ENCODE measurements at places on chromosomes 16 and 17.

- no peak for DNase-seq
Observed at GRCh38 chr17:36993227-36993626, 44.5 kb downstream of the AATF start.

DNA sequence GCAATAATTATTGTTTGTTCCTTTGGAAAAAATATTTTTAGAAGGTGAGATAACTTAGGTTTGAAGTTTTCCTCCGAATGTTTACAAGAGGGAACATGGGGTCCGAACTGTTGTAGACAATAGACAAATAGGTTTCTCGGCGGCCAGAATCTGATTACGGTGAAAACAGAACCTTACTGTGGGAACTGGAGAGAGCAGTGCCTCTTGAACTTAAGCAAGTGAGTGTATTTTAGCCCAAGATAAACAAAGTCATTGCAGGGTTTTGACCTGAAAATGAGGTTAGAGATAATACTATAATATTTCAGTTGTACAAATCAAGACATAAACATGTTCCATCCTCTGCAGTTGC, 134.7 kb downstream of the ABCA8 start:
- no peak for DNase-seq

DNA sequence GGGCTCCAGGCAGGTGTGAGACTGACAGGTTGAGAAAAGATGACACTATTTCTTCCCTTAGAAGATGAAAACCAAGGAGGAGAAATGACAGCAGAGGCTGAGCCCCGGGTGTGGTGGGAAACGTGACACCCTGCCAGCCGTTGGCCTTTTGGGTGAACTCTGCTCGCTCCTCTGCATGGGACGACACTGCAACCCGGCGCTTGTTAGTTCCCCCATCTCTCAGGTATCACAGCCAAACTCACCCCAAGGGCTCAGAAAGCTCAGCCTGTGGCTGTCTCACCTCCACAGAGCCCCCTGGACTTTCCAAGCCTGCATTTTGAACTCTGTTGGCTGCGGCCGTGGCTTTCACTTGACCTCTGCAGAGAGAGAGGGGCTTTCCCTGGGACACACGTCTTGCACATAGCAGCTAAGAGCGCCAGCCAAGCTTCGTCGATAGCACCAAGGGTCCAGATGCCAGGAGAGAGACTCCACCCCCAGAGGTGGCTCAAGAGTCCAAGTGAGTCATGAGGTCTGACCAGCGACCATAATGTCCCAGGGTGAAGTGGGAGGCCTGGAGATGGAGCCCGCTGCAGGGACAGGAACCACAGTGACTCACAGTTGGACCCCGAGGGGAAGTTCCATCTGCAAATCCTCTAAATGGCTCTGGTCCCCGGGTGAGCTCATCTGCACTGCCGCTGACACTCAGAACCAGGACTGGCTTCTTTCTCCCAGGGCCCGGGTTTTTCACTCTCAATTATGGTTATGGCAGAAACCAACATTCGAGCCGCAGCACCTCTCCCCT, 301.9 kb downstream of the SOX9 start:
- DNase-seq = peak; percentile 84

- no peak for DNase-seq
Observed at GRCh38 chr17:22310717-22311686, 618.7 kb downstream of the KCNJ18 start.

DNA sequence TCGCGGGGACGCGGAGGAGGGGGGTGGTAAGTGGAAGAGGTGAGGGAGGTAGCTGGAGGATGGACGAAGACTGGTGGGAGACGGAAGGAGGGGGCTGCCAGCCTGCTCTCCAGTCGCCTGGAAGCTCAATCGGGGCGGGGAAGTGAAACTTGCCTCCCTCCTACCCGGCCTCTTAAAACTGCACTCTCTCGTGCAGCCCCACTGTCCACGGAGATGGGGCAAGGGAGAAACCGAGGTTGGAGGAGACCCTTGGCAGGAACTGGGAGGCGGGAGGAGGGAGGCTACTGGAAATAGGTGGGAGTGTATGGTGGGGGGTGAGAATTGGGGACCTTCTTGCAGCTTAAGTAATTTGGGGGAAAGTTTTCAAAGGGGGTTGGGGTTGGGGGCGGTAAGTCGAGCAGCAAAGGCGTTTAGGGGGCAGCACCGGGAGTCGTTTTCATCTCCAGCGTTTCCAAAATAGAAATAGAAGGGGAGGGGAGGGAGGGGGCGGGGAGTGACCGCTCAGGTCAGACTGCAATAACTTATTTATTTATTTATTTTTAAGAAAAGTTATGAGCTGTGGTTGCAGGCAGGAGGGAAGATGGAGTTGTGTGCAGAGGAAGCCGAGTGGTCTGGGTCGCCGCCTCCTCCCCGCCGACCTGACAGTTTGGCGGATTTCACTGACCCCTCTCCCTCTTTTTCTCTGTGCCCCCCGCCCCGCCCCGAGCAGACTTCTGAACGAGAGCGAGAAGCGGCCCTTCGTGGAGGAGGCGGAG, 1.4 kb downstream of the SOX9 start:
- DNase-seq = no peak

GRCh38 chr17:71427801-71428200, 693.0 kb upstream of the SOX9 start:
- no peak for DNase-seq

GRCh38 chr16:88888461-88889387, 22.3 kb upstream of the PABPN1L start:
- no peak for DNase-seq

GRCh38 chr17:67353929-67354574, 12.3 kb downstream of the PSMD12 start:
- DNase-seq = no peak

DNA sequence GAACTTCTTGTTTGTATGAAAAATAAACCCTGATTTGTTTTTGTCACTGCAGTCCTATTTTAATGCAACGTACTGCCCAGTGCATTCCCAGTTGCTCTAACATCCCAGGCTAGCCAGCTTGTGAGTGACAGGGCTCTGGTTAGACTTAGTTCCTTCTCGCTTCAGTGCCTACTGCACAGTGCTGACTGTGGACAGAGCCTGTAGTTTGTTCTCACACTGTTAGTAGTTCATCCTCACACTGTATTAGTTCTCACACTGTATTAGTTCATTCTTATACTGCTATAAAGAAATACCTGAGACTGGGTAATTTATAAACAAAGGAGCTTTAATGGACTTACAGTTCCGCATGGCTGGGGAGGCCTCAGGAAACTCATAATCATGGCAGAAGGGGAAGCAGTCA, 116.6 kb upstream of the SALL1 start:
- DNase-seq = no peak

GRCh38 chr16:50340578-50340977, 28.2 kb downstream of the BRD7 start:
- peak; percentile 76 for DNase-seq

GRCh38 chr16:88347656-88348376, 34.9 kb upstream of the ZNF469 start:
- no peak for DNase-seq

DNA sequence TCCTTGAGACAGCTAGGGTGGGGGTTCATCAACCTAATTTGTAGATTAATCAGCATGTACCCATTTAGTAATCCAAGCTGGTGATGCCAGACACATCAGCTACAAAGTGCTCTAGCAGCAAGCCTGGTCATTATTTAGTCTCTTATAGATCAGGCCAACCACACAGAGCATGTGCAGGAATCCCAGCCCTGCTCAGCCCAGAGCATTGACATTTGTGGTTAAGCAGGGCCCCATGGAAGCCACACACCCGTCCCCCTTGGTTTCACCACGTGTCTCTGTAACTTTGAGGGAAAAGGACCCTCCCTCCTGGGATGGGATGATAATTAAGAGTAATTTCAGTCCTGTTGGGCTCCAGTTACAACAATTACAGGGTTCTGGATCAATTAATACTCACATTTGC, 268.8 kb upstream of the RPL38 start:
- no peak for DNase-seq

DNA sequence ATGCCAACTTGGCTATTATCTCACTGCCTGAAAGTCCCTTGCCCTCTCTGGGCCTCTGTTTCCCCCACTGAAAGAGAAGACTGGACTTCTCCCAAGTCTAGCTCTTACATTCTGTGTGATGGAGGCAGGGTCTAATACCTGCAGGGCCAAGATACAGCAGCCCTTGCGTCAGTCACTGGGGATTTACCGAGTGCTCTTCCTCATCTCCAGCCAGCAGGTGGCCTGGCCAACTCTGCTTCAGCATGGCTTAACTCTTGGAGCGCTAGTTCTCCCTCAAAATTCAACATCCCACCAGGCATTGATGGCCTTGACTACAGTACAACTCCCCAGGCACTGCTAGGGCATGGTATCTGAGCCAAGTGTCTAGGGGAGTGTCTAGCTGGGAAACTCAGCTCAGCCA, 19.9 kb upstream of the MTMR4 start:
- no peak for DNase-seq

DNA sequence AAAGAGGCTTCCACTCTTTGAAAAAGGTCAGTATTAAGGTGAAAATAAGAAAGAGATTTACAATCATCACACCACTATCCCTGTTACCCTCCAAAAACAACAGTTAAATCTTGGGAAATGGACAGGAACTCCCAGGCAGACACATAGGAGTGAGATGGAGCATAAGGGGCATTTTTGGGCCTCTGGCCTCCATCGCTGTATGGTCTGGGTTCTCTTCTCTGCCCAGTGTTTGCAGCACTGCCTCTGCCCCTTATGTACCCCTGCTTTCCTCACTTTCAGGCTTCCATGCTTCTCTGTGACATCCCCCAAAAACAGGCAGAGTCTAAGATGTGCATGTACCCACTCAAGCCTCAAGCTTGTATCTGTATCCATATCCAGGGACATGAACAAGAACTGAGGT, 630 bp upstream of the HOXB2 start:
- DNase-seq = no peak

DNA sequence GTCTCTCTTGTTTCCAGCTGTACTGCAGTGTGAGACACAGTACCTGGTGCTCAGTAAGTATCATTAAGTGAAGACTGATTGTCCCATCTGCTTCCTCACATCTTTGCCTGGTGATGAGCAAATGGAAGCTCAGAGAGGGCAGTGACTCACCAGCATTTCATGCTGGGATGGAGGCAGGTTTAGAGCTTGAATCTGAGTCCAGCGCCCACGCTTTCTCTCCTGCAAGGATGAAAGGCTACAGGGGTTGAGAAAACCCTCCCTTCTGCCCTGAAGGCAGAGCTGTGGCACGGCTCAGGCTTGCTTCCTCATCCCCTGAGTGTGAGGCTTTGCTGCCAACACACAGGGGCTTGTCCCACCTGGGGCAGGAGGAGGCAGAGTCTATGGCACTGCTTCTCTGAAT, 1.5 kb upstream of the RNF112 start:
- DNase-seq = peak; percentile 58

DNA sequence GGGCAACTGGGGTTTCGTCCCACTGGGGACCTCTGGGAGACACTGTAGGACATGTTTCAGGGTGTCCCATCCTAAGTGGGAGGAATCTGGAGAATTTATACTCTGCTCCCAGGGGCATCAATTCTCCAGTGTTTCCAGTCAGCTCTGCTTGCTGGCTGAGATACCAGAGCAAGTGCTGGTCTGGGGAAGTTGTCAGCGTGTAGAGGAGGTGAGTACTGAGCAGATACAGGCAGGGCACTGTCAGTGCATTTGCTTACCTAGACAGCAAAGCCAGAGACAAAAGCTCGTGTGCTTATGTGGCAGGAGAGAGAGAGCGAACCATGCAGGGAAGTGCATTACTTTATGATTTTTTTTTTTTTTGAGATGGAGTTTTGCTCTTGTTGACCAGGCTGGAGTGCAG, 20.2 kb upstream of the TOX3 start:
- DNase-seq = no peak

- peak; percentile 89 for DNase-seq
Observed at GRCh38 chr17:681738-682529, 32.7 kb downstream of the VPS53 start.

DNA sequence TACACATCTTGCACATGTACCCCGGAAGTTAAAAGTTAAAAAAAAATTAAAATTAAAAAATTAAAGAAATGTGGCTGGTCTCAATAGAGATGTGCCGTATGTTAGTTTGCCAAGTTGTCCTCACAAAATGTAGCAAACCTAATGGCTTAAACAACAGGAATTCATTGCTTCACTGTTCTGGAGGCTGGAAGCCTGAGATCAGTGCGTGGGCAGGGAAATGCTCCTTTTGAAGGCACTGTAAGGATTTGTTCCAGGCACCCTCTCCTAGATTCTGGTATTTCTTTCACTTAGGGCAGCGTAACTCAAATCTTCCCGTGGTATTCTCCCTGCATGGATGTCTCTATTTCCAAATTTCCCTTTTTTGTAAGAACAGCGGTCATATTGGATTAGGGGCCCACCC, 32.7 kb upstream of the MON1B start:
- DNase-seq = no peak

DNA sequence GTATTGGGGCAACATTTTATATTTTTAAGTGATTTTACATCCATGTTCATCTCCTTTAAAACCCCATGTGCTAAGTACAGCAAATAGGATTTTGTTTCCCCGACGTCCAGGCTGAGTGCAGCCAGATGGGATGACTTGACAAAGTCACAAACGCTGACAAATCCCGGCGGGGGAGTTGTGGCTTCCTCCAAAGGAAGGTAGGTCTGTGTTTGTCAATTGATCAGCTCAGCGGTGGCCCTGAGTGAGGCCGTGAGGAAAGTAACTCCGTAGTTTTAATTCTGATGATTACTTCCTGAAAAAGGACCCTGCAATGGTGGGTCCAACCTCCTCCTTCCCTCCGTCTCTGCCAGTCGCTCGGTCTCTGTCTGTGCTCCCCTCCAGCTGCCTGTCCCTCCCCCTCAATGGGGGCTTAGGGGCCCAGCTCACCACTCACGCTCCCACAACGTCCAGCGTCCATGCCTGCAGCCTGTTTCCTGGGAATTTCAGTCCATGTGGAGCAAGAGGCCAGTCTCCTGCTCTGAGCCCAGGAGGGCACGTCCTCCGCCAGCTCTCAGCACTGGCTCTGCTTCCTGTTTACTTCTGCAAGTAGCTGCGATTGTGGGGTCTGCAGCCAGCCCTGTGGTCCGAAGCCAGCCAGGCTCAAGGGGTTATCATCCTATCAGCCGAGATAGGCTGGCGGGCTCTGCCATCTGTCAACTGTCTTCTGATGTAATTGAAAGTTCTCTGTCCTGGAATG, 209.4 kb upstream of the FOXF1 start:
- peak; percentile 22 for DNase-seq

DNA sequence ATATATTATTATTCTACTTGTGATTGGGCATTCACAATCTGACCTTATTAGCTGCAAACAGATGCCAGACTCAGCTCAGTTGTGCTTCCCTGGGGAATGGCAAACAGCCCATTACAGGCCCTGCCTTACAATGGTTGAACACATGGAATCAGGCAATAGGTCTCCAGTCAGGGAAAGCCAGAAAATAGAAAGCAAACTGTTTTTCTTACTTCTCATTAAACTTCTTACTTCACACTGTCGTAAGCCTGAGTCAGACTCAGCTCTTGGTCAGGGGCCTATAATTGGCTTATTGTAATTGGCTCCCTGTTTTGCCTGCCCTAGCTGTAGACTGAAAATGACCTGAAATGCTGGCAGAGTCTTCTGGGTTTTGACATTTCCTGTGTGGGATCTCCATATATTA, 77.0 kb upstream of the CA10 start:
- DNase-seq = no peak

DNA sequence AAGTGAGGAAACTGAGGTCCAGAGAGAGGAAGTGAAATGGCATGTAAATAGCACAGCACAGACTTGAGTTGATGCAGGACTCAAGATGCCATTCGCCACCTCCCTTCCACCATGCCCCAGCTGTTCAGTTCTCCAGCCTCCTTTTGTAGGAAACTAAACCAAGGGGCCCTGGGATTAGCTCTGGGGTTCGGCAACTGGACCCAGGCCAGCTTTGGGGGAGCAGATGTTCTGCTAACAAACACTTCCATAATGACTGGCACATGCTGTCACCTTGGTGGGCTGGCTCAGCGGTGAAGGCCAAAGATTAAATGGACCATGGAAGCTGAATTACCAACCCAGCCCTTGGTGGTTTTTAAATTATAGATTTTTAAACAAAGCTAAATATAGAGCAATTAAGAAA, 77.0 kb downstream of the IRX6 start:
- no peak for DNase-seq

GRCh38 chr16:17281052-17281451, 189.7 kb downstream of the XYLT1 start:
- DNase-seq = no peak

Measured in AG10803 (cell line).